ENCODE measurements at places on chromosomes 16 and 17.

- no peak for DNase-seq
Observed at GRCh38 chr16:88385112-88385594, 2.4 kb downstream of the ZNF469 start.

DNA sequence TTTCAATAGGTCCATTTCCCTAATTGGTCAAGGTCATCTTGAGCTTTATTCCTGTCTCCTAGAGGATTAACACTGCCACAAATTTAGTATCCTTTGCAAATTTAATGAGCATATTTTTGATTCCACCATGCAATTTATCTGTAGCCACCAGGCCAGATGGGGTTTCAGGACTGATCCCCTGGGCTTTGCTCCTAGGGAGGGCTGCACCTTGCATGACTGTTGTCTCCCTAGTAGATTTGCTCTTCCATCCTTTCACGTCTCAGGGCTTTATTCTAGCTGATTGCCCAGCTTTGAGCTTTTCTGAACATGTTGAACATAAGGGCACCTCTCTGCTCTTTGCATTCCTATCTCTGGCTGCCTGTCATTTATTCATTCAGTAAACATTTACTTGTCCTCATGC lies 7.7 kb upstream of the KCNH6 start:
- DNase-seq = no peak

- no peak for DNase-seq
Observed at GRCh38 chr17:79528592-79529125, 82.2 kb downstream of the RBFOX3 start.

- no peak for DNase-seq
Observed at GRCh38 chr17:50049636-50050035, 6.3 kb upstream of the ITGA3 start.

GRCh38 chr17:37365589-37365988 lies 10.2 kb upstream of the C17orf78 start:
- no peak for DNase-seq

DNA sequence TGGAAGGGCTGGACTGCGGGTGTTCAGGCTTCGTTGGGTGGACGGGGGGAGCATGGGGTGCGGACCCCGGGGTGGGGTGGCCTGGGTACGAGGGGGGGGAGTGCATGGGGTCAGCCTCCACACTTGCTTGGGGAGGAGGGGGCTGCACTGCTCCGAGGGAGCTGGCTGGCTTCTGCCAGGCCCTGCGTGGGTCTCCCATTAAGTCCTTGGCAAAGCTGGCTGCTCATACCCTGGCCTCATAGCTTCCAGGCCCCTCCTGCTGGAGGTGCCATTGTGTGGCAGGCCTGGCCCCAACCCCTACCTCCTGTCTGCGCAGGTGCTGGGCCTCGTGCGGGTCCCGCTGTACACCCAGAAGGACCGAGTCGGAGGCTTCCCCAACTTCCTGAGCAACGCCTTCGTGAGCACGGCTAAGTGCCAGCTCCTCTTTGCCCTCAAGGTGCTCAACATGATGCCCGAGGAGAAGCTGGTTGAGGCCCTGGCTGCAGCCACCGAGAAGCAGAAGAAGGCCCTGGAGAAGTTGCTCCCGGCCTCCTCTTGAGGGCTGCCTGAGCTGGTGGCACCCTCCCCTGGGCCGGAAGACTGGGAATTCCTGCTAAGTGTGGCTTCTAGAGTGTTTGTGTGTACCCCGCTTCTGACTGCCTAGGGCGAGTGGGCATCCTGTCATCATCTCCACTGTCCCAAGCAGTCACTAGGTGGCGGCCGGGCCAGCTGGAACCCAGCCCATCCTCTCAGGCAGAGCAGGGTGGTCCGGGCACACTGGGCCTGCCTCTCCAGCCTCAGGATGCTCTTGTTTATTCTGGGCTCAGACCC lies 1.5 kb downstream of the NUDT16L1 start:
- no peak for DNase-seq

DNA sequence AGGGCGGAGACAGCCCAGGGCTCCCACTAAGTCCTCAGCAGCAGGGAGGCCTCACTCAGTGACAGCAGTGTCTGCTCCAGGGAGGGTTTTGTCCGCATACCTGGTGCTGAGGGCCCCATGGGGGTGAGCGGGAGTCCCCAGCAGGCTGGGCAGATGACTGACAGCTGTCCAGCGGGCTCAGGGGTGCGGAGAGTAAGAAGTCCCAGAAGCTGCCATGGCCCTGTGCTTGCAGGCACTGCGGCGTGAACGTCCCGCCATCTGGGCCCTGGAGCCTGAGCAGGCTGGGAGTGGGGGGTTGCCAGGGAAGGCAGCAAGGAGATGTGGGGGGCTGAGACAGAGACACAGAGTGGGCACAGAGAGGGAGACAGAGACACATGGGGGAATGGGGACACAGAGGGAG lies 20.1 kb downstream of the CACNA1G start:
- DNase-seq = no peak

DNA sequence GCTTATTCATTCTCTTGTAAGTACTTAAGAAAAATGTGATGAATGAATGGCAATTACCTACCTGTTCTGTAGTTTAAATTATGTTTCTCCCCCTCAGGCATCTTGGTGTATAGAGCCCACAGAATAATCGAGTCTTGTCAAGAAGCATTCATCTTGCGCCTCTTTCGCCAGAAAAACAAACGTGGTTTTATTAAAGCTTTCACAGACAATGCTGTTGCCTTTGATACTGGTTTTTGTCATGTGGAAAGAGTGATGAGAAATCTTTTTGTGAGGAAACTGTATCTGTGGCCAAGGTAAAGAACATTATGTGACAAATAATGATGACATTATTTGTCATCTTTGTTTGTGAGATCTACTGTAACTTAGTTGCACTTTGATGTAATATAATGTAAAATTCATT lies 6.5 kb downstream of the ERCC4 start:
- no peak for DNase-seq

GRCh38 chr16:2515180-2515851 lies 1.6 kb downstream of the ATP6V0C start:
- DNase-seq = no peak

DNA sequence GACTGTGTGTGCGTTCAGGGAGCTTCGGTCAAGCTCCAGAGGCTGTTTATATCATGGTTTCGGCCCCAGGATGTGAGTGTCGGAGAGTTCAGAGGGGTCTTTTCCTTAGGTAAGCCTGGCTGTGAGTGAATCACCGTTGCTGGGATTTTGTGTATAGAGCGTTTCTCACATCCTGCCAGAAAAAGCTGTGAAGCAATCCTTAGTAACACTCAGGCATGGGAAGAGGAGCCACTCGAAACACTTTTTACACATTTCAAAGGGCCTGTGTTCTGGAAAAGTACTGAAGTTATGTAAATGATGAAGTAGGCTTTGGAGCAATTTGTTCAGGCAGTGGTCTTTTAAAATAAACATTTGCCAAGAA lies 662 bp downstream of the PGS1 start:
- no peak for DNase-seq

DNA sequence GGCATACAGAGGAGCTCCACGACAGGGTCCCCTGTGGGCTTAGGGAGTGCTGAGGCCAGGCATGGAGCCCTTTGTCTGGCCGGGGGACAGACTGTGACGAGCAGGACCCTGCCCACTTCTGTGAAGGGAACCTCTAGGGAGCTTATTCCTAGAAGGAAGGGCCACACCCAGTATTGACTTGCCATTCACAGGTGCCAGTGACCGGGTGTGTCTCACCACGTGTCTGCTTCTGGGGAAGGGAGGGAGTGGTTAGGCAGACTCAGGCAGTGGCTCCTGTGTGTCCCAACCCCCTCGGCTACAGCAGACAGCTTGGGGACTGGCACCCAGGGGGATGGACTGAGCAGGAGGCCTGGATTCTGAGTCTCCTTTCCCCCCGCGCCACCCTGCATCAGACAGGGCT lies 57.2 kb downstream of the SOCS1 start:
- DNase-seq = peak; percentile 44

DNA sequence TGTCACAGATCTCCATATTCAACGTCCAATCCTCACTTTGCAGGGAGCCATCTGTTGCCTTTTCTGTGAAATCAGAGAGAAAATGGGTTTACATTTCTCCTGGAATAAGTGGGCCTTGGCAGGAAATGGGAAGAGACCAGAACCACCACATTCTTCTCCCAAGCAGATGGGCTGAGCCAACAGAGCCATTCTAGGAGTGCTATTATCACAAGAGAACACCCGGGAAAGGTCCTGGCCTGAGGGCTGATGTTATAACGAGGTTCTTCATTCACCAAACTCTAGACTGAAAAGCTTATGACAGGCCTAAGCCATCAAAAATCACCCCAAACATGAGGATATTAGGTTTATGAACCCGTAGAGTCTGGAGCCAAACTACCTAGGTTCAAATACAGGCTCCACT lies 64.7 kb downstream of the TOM1L2 start:
- DNase-seq = no peak

DNA sequence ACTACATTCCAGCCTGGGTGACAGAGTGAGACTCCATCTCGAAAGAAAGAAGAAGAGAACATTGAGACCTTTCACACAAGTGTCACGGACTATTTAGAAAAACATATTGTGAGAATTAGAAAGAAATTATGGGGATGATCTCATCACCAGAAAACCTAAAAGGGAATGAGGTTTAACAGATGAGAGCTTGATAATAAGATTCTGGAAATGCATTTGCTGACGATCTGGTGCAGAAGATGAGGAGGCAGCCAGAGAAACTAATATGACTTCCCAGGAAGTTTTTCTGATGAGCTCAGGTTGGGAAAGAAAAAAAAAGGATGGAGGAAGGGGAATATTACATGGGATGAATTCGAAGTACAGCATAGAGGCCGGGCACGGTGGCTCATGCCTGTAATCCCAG lies 10.8 kb upstream of the APOH start:
- DNase-seq = no peak

DNA sequence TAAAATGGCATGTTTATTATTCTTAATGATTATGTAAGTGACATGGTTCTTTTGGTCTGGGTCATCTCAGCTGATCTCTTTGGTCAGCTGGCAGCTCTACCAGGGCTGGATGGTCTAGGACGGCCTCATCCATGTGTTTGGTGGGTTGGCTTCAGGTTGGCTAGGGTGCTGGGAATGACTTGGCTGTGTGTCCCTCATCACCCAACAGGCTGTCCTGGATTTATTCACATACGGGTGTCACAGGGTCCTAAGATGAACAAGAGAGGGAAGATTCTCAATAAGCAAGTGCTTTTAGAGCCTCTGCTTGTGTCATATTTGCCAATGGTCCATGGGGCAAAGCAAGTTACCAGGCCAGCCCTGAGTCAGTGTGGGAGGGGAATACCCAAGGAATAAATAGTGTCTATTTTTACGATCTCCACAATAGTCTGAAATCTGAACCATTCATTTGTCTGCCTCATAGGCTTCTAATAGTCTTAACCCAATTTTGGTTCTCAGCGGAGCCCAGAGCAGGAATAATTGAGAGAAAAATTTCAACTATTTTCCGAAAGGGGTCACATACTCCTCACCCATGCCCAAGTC lies 157.5 kb downstream of the HS3ST2 start:
- no peak for DNase-seq

DNA sequence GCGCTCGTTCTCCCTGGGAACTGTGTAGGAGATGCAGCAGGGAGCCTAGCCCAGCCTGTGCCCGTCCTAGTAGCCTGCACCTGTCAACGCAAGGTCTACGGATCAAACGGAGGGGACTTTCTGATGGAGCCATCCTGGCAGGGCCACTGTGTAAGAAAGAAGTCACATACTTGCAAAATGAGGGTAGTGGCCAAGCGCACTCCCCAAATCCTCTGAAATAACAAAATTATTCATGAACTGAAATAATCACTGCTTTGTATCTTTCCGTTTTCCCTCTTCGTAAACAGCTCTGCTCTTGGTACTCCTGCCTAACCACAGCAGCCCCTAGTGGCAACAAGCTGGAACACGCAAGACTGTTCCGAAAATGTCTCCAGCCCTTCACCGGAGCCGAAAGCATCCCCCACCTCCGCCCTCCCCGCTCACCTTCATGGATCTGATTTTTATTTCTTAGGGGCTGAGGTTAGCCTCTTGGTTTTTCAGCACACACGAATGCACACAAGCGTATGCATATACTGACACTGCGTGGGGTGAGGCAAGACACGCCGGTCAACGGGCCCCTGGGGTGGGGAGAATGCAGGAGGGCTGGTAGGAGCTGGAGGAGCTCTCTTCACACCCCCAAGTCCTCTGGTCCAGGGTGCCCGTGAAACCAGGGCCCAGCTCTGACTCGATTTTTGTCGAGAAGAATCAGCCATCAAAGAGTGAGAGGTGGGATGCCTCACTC lies 100.8 kb downstream of the ABCC12 start:
- peak; percentile 63 for DNase-seq

DNA sequence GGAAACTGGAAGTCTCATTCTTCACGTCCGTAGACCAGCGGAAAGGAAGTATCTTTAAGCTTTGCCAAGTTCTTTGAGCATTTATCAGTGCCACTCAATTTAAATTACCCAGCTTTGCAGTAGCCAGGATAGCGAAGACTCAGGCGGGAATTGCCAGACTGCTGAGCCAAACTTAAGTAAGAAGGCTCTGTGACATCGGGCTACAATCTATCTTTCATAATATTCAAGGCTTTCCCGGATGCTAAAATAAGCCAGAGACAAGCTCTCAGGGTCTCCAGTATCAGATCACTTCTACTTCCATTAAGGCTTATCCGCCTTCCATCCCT lies 436 bp upstream of the BRIP1 start:
- DNase-seq = no peak

GRCh38 chr17:3574231-3574630 lies 16.6 kb upstream of the TRPV3 start:
- no peak for DNase-seq

DNA sequence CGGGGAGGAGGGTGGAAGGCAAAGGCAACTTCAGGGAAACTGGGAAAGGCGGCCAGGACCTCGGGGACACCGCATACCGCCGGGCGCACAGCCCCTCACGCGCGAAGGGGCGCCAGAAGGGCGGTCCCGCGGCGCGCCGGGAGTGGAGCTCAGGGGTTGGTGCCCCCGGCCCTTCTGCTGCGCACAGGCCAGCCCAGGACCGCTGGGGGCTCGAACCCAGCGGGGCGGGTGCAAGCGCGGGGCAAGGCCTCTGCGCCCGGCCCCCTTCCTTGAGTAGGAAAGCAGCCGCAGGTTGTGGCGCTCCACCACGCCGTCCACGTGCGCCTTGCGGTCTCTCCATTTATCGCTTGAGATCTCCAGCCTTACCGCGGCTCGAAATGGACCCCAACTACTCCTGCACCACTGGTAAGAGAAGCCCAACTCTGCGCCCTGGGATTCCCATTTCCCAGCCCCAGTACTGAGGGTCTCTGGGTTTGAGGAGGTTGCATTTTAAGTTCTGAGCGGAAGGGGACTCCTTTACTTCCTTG lies 3.0 kb upstream of the MT1A start:
- DNase-seq = no peak

DNA sequence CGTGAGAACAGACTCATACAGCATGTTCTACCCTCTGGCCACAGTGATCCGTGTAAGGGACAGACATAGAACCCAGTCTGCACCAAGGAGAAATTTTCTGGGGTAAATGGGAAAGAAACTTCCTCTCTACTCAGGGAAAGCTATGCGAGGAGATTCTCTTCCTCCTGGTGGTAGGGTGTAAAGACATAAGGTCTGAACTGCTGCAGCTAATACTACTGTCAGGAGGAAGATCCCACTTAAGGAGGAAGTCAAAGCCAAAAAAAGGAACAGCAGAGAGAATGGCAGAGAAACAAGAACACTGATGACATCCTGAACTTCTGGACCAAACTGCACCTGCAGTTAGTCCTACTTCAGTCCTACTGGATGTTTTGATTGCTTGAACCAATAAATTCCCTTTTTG lies 7.1 kb upstream of the TM4SF5 start:
- DNase-seq = no peak

Data from urothelium cell line (cell line).